ENCODE measurements at places on chromosomes 3 and 15.

DNA sequence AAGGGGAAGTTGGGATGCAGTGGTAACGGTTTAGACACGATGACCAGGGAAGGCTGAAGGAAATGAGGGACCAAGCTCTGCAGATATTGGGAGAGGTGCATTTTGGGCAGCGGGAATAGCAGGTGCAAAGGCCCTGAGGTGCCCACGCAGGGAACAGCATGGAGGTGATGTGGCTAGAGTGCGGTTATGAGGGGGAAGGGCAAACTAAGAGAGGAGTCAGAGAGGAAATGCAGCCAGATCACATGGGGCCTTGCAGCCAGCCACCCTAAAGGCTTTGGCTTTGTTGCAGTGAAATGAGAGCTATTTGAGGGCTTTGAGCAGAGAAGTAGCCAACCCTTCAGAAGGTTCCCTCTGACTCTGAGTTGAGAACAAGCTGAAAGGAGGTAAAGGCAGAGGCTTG is 2.6 kb downstream of the SPATA12 start:
- no peak overlapping the region for H3K27ac ChIP-seq
- DNase-seq: no peak
- H3K4me3 ChIP-seq: no peak overlapping the region
- H3K4me1 ChIP-seq: no peaks in the 10 kb centered on the region

- H3K4me3 ChIP-seq: no peak overlapping the region
- H3K27me3 ChIP-seq: peaks cover 3% of the 10 kb centered on the region
- DNase-seq: no peak
- no peak overlapping the region for H3K27ac ChIP-seq
These were observed 101.8 kb upstream of the TBC1D5 start for GRCh38 chr3:17844236-17844635.

GRCh38 chr3:16028604-16029003 is 145.9 kb upstream of the GALNT15 start:
- no peak overlapping the region for H3K4me3 ChIP-seq
- peaks cover 14% of the 10 kb centered on the region for H3K27me3 ChIP-seq
- DNase-seq: no peak
- H3K27ac ChIP-seq: no peak overlapping the region
- H3K4me1 ChIP-seq: peaks cover 1% of the 10 kb centered on the region

- no peak for DNase-seq
- no peak overlapping the region for H3K4me3 ChIP-seq
- H3K27ac ChIP-seq: no peak overlapping the region
- H3K27me3 ChIP-seq: no peaks in the 10 kb centered on the region
These were observed 748.8 kb upstream of the CCDC54 start for GRCh38 chr3:106628407-106628806.
